ENCODE measurements at places on chromosomes 1 and 21. TPM values are rescaled to one million over a fixed set of nuclear protein-coding genes. Genes with fewer than 3 reads are reported as not detected.

- DNase-seq, result no peak
These were observed 77.0 kb upstream of the MACF1 start for GRCh38 chr1:39127513-39127912.

IL19 gene
- total RNA-seq, result not detected

DNA sequence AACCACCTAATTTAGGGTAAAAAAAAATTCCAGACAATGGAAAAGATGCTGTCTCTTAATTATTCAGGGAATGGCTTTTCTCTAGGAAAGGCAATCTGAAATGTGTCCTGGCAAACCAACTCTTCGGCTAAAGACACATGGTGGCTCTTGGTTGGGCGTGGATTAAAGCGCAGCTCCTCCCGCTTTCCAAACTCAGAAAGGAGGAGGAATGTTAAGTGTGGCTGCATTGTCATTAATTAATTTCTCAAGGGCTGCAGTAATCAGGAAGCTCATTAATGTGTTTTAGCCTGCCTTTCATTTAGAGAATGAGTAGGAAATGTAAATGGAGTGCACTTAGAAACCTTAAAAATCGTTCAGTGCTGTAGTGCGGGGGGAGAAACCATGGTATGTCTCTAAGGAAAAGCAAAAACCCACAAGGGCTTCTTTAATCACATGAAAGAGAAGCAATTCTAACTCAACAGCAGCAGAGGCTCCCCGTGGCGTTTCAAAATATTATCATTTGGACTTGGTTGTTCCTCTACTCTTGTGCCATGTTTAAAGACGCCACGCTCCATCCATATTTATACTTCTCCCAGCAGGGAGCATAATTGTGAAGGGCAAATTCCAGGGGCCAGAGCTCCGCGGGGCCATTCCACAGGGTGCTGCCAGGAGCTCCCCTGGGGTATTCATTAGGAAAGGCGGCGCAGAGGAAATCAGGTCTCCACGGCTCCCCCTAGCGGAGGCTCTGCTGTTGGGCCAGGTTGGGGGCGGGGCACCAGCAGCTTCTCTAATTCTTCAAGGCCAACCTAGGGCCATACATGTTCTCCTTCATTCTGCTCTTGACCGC is 91.9 kb upstream of the SSX2IP start:
- peak; percentile 77 for DNase-seq

CLIC6 gene
- total RNA-seq, result 0.10 TPM

DNA sequence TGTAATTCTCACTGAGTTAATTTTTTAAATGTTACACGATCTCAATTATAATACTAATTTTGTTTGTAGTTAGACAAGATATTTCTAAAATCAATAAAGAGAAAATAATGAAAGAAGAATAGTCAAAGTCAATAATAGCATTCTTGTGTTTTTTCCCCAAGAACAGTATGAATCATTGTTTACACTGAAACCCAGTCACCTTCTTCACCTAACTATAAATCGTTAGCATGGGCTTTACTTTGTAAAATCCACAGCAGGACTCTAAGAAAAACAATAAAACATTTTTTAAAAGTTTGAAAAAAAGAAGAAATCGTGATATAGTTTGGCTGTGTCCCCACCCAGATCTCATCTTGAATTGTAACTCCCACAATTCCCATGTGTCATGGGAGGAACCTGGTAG is 234.6 kb upstream of the LYPLAL1 start:
- DNase-seq, result no peak

DNA sequence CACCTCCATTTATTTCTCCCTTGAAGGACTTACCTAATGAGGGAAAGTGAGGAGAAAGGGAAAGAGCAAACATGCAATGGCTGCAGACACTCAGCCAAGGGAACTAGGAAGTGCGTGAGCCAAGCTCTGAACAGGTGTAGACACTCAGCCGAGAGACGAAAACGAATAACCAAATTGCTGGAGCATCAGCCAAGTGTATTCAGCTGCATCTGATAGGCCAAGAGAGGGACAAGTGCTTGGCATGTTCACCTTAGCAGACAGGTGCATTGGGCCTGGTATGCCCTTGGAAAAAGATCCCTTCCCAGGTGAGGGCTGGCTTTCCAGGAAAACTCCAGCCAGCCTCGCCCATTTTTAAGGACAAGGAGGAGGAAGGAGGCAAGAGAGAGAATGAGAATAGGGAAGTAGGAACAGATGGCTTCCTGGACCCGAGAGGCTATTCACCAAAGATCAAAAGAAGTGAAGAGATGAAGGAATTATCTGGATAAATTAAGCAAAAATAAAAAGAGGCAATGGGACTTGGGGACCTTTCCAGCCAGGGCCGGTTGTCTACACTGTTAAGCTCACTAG is 184.7 kb downstream of the TOMM20 start:
- no peak for DNase-seq

DNA sequence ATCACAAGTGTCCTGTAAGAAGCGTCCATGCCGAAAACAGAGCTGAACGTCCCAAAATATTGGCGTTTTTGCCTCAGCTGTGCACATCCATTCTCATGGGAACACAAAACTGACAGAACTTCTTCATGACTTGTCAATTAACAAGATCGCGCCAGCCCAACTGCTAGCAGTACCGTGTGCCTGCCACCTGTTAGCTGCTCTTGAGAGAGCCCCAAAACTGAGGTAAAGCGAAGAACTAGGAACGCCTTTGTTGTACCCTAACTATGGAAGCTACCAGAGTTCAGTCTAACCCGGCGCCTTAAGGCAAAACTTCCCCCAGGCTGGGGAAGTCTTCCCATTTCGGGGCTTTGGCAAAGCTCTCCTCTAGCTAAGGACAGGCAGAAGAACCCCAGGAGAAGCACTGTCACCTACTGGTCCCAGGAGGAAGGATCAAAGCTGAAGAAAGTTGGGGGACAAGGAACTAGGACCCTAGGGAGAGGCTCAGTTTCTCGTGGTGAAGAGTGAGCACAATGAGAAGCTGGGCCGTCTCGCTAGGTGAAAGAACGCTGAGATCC is 719 bp downstream of the EYA3 start:
- DNase-seq, result no peak

DNA sequence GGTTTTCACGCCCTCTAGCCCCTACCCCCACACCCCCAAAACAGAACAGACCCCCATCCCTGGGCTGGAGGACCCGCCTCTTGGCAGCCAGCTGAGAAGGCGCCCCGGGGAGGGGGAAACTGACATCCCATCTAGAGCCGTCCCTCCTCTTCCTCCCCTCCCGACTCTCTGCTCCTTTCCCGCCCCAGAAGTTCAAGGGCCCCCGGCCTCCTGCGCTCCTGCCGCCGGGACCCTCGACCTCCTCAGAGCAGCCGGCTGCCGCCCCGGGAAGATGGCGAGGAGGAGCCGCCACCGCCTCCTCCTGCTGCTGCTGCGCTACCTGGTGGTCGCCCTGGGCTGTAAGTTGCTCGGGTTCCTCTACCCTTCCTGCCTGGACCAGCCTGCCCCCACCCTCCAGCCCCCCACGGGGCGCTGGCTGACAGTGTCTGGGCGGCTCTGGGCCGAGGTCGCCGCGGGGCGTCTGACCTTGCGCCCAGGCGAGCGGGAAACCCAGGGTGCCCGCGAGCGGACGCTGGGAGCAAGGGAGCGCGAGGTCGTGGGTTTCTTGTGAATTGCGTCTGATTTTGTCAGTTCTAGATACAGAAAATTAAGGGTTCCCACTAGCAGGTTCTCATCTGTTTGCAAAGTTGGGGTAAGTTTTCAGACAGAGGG is 618 bp downstream of the JAM2 start:
- peak; percentile 17 for DNase-seq

DNA sequence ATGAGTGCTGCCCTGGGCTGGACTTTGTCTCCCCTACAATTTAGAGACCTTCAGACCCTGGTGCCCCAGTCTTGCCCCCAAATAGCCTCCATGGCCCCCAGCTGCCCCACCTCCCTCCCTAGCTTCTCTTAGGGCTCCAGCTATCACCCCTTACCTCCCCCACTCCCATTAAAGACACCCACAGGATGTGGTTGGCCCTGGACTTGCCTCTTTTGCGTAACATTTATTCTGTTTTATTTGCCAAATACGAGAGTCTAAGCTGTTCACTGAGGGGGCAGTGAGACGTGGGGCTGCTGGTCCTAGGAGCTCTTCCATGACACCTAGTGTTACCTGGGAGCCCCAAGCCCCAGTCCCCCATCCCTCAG is 4.5 kb downstream of the ZC3H12A start:
- no peak for DNase-seq

GRCh38 chr1:89285745-89286380 is 13.2 kb upstream of the GBP5 start:
- no peak for DNase-seq

LCE2A gene
- total RNA-seq, result not detected

DNA sequence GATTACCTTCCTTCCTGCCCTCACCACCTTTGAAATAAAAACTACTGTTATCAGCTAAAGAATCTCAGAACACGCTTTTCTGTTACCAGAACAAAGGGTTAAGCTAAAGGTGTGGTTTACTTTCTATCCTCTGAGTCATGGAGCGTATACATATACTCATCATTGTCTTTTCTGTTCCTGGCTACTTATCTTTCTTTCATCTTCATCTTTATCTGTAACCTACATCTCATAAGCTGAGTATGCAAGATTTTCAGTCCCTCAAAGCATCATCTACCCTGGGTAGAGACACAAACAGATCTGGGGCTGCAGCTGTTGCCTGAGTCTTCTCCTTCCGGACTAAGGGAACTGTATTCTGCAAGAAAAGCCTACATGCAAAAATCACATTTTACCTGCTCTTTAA is 75.6 kb downstream of the LMO4 start:
- DNase-seq, result peak; percentile 26

BEND5 gene
- total RNA-seq, result 0.92 TPM

GRCh38 chr1:86650065-86650464 is 54.3 kb upstream of the SH3GLB1 start:
- no peak for DNase-seq

- no peak for DNase-seq
These were observed 604.9 kb upstream of the PTBP2 start for GRCh38 chr1:96116731-96117130.

PSEN2 gene
- total RNA-seq, result 2.0 TPM

DNA sequence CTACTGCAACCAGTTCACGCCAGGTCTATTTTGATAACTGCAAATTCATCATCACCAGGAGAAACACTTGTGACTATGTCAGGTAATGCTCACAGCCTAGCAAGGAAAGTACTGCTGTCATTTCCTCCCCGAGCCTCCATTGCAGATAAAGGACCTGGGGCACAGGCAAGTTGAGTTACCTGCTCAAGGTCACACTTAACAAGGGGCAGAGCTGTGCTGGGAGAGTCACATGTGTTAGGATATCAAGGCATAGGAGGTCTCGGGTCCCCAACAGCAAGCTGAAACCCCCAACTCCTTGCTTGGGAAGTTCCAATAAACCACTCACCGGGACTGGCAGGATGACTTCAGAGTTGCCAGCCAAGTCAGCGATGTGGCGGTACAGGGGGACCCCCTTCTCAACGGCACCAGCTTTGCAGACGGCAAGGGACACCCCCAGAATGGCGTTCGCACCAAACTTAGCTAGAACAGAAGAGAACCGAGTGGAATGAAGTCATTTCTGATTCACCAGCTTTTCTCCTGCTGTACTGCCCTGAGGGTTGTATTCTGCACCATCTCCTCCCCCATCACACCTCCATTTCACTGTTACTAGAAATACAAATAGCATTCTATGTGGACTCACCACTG is 11.6 kb downstream of the ENO1 start:
- no peak for DNase-seq

E2F2 gene
- total RNA-seq, result 5.4 TPM

SLC25A34 gene
- total RNA-seq, result 1.9 TPM

AADACL4 gene
- total RNA-seq, result not detected
